Activated naive CD4-positive, alpha-beta T cell treated with anti-CD3 and anti-CD28 coated beads, Interleukin-2, amount 50 U/mL, for 72 hours (primary cell): ENCODE measurements at places on chromosomes 1 and 21. TPM values are rescaled to one million over a fixed set of nuclear protein-coding genes. Genes with fewer than 3 reads are reported as not detected.

MXRA8 gene
- total RNA-seq: not detected

DNA sequence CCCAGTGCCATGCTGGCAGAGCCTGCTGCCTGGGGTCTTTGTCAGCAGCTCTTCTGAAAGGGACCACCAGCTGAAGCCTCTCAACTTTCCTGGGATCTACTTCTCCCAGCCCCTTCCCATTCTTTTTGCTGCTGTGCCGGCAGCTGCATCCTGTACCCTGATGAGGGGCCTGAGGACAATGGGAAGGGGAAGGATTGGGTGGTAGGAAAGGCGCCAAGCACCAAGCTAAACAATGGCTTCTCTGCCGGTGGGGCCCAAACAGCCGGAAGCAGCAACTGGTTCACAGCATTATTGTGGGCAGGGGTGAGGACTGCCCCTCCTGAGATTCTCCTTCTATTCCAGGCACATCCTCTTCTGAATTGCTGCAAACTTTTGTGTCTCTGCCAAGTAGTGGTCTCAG, 5.0 kb upstream of the EFCAB14 start:
- no peak for DNase-seq

DNA sequence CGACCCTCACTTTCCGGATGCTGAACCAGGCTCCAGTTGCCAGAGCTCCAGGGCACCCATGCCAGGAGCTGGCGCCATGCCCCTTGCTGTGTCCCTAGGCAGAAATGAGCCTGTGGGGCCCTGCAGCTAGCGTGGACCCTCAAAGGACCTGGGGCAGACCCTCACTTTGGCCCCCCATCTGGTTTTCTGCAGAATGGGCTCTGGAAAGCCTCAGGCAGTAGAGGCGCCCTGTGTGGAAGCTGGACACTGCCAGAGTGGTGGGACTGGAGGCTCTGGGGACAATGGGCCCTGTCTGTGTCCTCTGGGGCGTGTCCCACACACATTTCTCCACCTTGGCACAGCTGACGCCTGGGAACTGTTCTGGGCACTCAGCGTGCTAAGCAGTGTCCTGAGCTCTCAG, 6.3 kb upstream of the AURKAIP1 start:
- no peak for DNase-seq

FCGR1A gene
- total RNA-seq: not detected

DNA sequence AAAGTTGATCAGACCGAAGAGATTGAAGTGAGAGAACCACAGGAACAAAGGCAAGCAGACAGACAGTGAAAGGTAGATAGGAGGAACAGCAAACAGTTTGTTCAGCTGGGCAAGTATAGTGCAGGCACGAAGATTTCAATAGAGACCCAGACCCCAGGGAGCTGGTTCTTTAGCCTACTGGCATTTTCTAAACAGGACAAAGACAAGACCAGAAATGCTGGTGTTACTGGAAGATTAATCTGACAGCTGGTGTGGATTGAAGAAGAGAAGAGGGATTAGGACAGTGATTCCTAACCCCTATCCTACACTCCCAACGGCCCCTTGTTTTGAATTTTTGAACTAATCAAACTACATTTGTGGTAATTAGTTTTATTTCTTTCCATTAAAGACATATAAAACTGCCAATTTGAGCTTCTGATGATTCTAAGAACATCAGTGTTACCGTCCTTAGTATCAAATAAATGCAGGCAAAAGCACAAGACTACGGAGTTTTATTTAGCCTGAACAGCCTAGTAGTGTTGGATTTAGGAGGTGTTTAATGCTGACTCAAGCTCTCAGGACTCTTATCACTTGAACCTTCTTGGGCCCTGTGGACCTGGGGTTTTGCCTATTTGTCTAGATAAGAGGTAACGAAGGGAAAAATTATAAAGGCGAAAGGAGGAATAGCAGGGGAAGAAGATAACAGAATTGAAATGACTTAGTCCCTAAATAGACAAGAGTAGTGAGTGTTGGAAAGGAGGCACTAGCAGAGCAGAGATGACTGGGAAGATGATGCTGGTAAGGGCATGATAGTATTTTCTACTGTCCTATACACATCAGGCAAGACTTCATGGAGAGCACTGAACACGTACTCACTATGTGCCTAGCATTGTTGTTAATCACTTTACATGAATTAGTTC, 2.0 kb downstream of the NPL start:
- DNase-seq: no peak

BNIPL gene
- total RNA-seq: 0.89 TPM

DNA sequence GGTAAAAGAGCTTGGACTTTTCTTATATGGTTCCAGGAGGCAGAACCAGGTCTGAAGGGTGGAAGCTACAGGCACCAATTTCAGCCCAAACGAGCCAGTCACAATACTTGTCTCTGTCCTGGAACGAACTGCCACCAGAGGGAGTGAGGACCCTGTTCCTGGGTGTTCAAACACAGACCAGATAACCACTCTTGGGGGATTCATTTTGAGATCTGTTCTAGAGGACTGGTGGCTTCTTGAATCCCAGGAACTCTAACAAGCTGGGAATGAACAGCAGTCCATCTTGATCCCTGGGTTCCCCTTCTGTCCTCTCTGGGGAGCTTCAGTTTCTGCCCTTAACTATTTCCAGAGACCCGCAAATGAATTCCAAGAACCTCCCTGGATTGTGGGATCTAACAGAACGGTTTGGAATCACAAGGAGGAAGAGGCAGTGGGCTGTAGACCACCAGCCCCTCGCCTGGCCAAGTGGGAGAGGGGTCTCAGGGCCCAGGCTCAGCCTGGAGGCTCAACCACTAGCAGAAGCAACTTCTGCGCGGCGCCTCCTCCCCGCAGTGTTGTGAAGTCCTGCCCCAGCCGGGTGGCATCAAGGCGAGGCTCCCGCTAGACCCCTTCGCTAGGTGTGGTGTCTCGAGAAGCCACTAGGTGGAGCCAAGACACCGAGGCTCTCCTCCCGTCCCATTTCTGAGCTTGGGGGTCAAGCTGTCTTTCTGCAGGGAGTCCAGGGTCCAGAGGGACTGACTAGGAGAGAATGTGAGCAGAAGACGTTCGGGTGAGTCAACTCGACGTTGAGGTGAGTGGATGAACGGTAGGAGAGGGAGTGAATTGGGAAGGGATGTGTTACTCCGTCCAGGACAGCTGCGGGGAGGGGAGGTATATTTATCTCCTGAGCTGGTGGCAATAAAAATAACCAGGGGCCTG, 12.1 kb upstream of the NES start:
- peak; percentile 70 for DNase-seq

GRCh38 chr1:192435704-192436103, 118.9 kb downstream of the RGS21 start:
- no peak for DNase-seq

- DNase-seq: no peak
Observed at GRCh38 chr1:160169553-160170399, 18.4 kb downstream of the ATP1A4 start.

DNA sequence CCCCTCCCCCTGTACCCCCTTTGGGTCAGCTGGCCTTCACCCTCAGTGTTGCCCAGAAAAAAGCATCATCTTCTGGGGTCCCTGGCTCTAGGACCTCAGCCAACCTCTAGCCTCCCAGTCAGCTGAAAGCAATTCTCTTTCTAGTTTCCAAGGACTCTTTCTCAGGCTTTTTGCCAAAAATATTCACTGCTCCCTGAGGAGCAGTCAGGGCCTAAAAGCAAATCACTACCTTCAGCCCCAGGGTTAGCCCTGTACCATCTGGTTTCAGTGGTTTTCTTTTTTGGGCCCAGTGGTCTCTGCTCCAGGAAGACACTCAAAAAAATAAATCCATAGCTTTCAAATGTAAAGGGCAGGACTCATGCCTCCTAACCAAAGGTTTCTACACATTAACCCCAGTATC, 3.1 kb upstream of the LMOD1 start:
- DNase-seq: no peak

GRCh38 chr1:33348194-33348593, 27.3 kb upstream of the A3GALT2 start:
- DNase-seq: no peak

DNA sequence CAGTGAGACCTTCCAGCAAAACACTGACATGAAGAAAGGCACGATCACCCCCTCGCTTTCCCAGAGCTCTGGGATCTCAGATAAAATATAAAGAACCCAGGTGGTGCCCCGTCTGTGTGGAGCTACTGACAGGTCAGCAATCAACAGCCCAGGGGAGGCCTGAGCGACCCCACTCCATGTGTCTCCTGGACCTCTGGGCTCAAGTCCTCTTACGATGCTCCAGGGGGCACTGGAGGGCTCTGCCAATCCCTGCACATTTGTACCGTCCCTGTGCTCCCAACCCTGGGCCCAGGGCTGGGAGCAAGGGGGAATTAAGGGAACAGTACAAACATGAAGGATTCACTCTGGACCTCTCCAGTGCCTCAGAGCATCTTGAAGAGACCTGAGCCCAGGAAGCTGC, 12.5 kb downstream of the S100A7A start:
- no peak for DNase-seq

- peak; percentile 3 for DNase-seq
Observed at GRCh38 chr1:240091614-240092300, at the start of gene FMN2. Gene FMN2, plus strand, starts transcription at chr1:240091883. Its CDS starts 227 bp downstream, at chr1:240092110.

- DNase-seq: no peak
Observed at GRCh38 chr1:213061263-213061662, 10.2 kb downstream of the RPS6KC1 start.

IL12RB2 gene
- 29.5 TPM for total RNA-seq
